ENCODE measurements at places on chromosomes 6 and 20.

DNA sequence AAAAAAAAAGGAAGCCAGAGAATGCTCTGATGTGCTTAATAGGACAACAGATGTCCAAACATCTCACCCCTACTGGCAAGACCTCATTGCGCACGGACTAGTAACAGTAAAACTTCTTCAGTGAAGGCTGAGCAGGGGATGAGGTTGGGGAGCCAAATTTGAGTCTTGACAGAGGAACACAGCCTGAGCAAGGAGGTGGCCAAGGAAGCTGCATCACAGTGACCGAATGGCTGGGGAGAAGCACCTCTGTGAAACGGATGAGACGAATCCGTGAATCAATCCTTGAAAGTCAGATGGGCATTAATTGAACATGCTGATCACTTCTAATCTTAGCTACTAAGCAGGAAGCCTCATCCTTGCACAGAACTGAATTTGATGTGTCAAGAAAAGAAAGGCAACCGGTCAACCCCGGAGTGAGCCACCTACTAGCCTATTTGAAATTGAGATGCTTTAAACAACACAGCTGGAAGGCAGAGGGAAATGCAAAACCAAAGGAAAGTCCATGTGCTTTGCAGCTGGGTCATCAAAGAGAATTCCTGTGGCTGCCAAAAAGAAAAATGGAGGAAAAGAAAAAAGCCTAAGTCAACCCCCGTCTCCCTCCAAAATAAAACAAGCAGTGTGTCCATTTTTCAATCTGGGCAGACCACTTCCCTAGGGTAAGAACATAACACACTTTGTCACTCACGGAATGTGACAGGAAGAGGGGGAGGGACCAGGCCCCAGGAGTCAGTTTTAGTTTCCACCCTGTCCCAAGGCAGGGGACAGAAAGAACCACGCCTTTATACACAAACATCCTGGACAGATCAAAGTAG is 29.5 kb downstream of the PXDC1 start:
- DNase-seq = no peak

DNA sequence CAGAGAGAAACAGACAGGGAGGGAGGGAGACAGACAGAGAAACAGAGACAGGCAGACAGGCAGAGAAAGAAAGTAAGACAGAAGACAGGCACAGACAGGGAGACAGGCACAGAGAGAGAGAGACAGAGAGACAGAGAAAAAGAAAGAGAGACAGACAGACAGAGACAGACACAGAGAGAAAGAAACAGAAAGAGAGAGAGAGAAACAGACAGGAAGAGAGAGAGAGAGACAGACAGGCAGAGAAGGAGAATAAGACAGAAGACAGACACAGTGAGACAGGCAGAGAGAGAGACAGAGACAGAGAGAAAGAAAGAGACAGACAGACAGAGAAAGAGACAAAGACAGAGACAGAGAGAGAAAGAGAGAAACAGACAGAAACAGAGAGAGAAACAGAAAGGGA is 754.8 kb upstream of the DEFB115 start:
- no peak for DNase-seq

DNA sequence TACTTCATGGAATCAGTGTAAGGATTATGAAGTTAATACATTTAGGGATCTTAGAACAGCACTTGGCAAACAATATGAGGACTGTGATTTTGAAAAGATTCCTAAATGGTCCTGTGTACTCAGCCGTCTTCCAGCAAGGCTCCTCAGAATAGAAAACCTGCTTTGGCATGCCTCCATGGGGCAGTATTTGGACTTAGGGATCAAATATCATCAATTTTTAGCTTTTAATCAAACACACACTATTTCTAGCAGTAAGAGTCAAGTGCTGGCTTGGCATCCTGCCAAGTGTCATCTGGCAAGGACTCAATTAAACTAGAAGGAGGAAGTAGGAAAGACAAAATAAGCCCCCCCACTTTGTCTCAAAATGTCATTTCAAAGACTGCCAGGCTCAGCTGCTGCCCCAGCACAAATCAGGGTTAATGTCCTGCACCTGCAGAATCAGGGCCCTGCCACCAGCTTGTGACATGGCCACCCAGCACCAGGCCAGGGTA is 40.8 kb downstream of the IYD start:
- no peak for DNase-seq

DNA sequence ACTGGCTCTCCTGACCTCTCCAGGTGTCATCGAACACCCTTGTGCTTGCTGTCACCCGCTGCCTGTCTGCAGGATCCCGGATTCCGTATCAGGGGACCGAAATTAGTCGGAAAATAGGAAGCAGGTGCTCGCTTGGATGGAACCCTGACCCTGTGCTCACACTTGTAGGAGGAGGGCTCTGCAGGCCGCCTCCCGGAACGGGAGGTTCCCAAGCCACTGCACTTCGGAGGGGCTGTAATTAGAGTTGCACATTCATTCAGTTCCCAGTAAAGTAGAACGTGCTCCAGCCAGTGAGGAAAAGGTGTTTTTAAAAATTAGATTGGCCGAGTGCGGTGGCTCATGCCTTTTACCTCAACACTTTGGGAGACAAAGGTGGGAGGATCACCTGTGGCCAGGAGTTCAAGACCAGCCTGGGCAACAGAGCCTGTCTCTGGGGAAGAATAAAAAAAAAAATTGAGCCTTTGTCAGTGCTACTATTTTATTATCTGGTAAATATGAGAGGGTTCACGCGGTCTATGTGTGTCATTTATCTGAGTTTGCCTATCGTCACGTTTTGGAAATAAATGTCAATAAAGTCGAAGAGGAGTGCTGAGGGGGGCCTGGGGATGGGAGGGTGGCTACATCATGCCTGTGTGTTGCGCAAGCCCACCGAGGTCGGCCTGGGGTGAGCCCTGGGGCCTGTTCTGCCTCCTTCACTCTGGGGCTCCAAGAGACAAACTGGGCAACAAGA is 1.5 kb upstream of the GMEB2 start:
- DNase-seq = peak; percentile 84

GRCh38 chr6:106360410-106360988 is at the start of gene CRYBG1:
TSS of gene CRYBG1 (plus strand) at chr6:106360717. CDS start at chr6:106360909, 192 bp downstream.
- DNase-seq = no peak

DNA sequence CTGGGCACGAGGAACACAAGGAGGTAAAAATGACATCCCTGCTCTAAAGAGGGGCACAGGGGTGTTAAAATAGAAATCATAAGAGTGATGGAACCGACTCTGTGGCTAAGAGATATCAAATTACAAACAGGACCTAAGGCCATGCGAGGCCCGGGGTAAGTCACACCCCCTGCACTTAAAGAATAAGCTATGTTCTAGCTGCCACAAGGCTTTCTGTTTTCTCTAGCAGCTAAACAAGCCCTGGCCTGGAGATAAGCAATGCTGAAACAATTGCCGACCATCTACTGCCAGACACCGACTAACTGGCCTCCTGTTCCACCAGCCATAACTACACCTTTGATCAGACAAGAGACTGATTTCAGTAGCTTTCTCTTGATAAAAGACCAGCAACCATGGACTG is 32.4 kb downstream of the MDGA1 start:
- DNase-seq = no peak

DNA sequence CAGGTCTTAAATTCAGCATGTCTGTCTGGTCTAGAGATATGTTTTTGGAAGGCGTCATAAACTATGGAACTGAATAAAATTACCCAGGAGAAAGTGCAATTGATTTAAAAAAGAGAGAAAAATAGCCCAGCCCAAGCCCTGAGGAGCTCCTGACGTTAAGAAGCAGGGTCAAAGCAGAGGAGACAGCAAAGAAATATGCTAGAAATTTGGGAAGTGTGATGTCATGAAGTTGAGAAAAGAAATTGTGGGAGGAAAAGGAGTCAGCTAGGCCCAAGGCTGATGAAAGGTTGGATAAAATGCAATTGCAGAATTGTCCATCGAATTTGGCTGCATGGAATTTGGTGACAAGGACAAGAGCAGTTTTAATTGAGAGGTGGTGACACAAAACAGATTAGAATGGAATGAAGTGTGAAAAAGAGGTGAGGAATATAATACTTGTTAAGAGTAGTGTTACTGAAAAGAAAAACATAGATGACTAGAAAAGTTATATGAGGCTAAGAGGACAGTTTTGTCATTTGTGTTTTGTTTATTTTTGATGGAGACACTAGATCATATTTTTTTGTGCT is 381.6 kb downstream of the LAMA2 start:
- DNase-seq = peak; percentile 35

DNA sequence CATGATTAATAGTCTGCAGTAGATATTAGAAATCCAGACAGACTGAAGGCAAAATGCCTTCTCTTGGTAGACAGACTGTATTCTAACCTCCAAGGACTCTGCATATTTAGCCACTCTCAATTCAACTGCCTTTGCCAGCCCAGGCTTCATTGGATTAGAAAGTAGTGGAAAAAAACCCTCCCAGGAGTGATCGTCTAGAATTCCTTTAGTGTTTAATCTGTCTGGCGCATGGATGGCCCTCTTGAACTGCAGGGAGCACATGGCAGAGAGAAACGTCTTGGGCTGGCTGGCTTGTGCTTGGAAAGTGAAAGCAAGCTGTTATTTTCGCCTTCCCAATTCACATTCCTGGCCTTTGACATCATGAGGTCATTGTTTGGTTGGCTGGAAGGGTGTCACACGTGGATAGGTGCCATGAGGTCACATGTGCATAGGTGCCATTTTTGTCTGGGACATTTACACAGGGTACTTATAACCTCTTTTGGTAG is 30.9 kb upstream of the NEDD9 start:
- peak; percentile 54 for DNase-seq

GRCh38 chr6:121503589-121503991 is 68.1 kb downstream of the GJA1 start:
- DNase-seq = no peak

DNA sequence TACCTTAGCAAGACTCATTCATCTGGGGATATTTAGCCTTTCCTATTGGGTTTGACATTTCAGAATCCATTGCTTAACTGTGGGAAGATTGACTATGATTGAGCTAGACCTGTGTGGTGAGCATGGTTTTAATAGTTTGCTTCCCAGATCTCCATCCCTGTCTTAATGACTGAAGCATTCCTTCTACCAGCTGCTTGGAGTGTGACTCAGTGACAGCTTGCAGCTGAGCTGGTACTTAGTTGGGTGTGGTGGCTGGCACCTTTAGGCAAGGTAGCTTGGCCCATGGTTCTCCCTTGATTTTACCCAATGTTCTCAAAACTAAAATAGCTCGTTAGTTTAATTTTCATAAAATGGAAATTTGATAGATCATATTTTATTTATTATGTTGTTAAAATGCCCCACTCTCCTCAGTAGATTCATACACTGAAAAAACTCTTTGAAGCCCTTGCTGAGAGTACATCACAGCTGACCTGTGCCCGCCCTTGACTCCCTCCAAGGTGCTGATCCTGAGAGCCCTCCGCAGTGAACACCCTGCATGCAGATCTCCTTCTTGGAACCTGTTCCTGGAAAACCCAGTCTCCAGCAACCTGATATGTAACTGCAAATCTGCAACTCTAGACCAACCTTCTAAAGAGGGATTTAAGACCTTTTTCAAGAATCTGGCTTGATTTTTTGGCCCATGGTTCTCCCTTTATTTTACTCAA is 19.1 kb downstream of the DOK5 start:
- DNase-seq = no peak

GRCh38 chr6:107789361-107789760 is 34.8 kb downstream of the SCML4 start:
- no peak for DNase-seq

GRCh38 chr6:30542404-30542725 is 13.9 kb downstream of the GNL1 start:
- no peak for DNase-seq

- DNase-seq = no peak
These were observed 13.6 kb upstream of the WFDC8 start for GRCh38 chr20:45592574-45593189.

DNA sequence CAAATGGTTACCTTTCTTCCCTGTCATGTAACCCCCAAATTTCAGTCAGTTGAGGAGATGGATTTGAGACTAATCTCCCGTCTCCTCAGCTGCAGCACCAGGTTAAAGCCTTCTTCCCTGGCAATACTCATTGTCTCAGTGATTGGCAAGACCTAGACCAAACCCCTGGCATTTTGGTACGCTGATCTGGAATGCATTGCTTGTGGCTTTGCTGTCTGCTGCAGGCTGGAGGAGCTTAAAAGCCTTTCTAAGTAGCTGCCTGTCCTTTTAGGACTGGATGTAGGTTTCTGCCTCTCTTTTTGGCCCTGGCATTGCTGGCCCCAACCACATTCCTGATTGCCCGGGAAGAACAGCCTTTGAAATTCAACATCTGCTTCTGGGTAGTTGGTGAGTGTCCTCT is 729.6 kb upstream of the GJE1 start:
- no peak for DNase-seq

- DNase-seq = peak; percentile 25
These were observed 191.2 kb upstream of the PREP start for GRCh38 chr6:105593805-105594671.

DNA sequence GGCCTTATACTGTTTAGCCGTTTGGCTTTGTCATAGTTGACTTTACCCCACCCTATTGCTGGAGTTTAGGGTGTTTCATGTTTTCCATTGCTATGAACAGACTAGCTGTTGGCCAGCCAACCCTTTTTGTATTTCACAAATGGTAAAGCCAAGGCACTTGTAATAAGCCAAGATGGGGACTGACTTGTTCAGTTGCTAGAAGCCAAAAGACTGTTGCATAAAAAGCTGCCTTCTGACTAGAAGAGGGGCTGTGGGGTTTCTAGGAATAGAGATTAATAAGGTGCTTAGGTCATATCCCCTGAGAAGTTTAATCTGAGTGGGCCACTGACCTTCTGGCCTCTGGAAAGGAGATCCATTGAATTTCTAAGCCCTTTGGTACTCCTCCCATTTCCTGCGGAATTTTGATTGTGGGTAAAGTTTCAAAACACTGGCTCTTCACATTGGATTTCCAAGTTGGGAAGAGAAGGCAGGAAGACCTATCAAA is 211.1 kb downstream of the PLCB4 start:
- no peak for DNase-seq

DNA sequence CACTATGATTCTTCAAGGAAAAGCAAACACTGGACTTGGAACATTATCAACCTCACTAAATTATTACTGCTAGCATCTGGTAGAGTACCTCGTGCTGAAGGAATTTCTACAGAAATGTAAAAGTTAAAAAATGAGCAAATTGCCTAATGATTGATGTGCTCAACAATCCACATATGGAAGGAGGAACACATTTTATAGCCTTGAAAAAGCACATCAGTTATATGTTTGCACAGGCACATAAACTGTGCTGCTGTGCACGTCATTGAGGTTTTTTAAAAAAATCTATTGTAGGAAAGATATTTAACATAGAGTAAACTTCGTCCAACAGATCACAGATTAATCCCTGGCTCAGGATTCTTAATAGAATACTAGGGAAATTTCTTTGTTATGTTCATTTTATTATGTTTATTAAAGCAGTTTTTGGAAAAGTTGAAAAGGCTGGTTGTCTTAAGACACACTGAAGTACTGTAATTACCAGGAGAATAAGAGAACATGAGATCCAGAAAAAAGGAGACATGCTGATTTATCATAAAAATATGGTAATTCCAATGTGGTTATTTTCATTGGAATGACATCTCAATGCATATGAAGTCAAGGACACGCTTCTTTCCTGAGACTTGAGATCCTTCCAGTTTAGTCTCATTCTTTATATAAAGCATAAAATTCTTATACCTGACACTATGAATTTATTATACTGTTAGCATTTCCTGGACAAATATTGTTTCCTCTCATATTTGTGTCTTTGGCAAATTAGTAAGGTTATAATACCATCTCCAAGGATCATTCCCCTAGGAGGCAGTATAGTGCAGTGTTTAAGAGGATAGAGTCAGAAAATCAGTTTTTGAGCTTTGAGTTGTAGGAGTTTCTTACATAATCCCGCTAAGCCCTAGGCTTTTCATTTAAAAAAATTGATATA is 511.1 kb downstream of the TENT5A start:
- peak; percentile 12 for DNase-seq

- DNase-seq = no peak
These were observed 45.3 kb downstream of the ELOVL4 start for GRCh38 chr6:79902046-79902445.
